AG04450 (cell line): ENCODE measurements at places on chromosomes 2 and 18. TPM values are rescaled to one million over a fixed set of nuclear protein-coding genes. Genes with fewer than 3 reads are reported as not detected.

NOTO gene
- polyA plus RNA-seq: not detected in 2 replicates

PLGLB1 gene
- 0.56 and 0.79 TPM in 2 replicates for polyA plus RNA-seq

INPP5D gene
- 0.43 and 0.84 TPM in 2 replicates for polyA plus RNA-seq

HOXD8 gene
- not detected in 2 replicates for polyA plus RNA-seq

NR4A2 gene
- 0.93 and 1.0 TPM in 2 replicates for polyA plus RNA-seq

GPR35 gene
- 0.05 and 0.06 TPM in 2 replicates for polyA plus RNA-seq

ERMN gene
- not detected in 2 replicates for polyA plus RNA-seq

GREB1L gene
- 0.01 TPM in 1 of 2 replicates, not detected in the other for polyA plus RNA-seq

GCG gene
- polyA plus RNA-seq: 0.27 TPM in 1 of 2 replicates, not detected in the other

EN1 gene
- not detected in 2 replicates for polyA plus RNA-seq

SERPINB2 gene
- 5.3 and 6.9 TPM in 2 replicates for polyA plus RNA-seq

RPRM gene
- not detected in 2 replicates for polyA plus RNA-seq

FOXI3 gene
- polyA plus RNA-seq: not detected in 2 replicates

ABCB11 gene
- polyA plus RNA-seq: not detected in 2 replicates

ALPI gene
- not detected in 2 replicates for polyA plus RNA-seq

POMC gene
- polyA plus RNA-seq: not detected in 2 replicates

EGR4 gene
- not detected in 2 replicates for polyA plus RNA-seq

KANSL1L gene
- 5.6 and 8.9 TPM in 2 replicates for polyA plus RNA-seq

POTEJ gene
- not detected in 2 replicates for polyA plus RNA-seq

MALT1 gene
- 17.4 and 24.3 TPM in 2 replicates for polyA plus RNA-seq

ONECUT2 gene
- polyA plus RNA-seq: 0.01 TPM in 1 of 2 replicates, not detected in the other

ASB18 gene
- polyA plus RNA-seq: not detected in 2 replicates

GYPC gene
- polyA plus RNA-seq: 146 and 183 TPM in 2 replicates

WDR12 gene
- 30.6 and 51.9 TPM in 2 replicates for polyA plus RNA-seq

RND3 gene
- polyA plus RNA-seq: 533 and 627 TPM in 2 replicates

TEKT4 gene
- not detected in 2 replicates for polyA plus RNA-seq

ZNF804A gene
- polyA plus RNA-seq: 3.5 and 6.2 TPM in 2 replicates

GRHL1 gene
- polyA plus RNA-seq: 0.55 and 0.64 TPM in 2 replicates

CPO gene
- polyA plus RNA-seq: 0.12 TPM in 1 of 2 replicates, not detected in the other

RAX gene
- polyA plus RNA-seq: not detected in 2 replicates

SCTR gene
- not detected in 2 replicates for polyA plus RNA-seq

CHRNA1 gene
- 2.6 and 2.7 TPM in 2 replicates for polyA plus RNA-seq

FBLN7 gene
- polyA plus RNA-seq: 0.22 and 0.37 TPM in 2 replicates

NTSR2 gene
- not detected in 2 replicates for polyA plus RNA-seq

UGT1A6 gene
- polyA plus RNA-seq: not detected in 2 replicates

PARD6G gene
- 9.6 and 11.2 TPM in 2 replicates for polyA plus RNA-seq

COLEC11 gene
- polyA plus RNA-seq: 0.68 and 0.73 TPM in 2 replicates
